AG04449 (cell line): ENCODE measurements at places on chromosomes 1 and 21.

DNA sequence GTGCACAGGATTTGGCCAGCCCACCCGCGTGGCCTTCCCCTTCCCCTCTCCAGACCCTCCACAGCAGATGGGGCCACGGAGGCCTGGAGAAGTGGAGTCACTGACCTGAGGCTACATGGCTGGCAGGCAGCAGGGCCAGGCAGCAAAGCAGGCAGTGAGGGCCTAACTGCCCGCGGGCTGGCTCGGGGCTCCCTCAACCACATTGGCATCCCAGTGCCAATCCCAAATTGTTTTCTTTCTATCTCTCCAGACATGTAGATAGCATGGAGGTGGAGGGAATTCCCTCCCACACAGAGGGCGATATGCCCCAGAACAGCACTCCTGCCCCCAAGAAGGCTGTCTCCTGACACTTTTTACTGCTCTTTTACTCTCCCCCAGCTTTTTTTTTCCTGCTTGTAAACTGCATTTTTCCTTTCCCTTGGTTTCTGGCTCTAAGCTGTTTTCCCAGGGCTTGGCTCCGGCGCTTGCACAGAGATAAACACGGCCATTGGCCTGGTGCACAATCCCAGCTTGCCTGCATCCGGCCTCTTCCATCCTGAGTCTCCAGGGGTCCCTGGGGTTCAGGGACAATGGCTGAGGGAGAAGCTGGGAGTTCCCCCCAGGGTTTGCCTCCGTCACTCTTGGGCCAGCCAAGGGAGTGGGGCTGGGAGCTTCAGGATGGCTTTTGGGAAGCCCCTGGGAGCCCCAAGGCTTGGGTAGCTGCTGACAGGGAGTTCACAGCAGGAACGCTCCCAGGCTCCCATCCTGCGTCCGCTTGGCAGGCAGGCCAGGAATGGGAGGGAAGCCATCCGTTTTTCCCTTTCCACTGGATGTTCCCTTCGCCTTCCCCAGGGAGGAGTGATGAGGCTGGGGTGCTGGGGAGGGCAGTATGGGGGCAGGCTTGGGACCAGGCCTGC is 7.0 kb downstream of the EPHX1 start:
- DNase-seq: no peak

- DNase-seq: no peak
Measured at GRCh38 chr1:94753171-94753972, 66.8 kb upstream of the SLC44A3 start.

DNA sequence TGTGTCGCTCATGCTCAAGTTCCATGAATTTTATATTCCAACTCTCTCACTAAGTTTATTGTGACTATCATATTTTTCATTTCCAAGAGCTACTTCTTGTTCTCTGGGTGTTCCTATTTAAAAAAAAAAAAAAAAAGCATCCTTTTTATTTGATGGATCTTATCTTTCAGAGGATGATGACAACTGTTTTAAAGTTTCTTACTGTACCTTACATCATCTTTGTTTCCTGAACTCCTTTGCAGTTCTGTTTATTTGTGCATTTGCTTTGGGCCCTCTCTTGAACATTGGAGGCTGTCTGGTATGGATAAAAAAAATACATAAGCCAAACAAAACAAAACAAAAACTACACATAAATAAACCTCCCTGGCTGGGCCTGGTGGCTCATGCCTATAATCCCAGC is 32.1 kb upstream of the FAM20B start:
- DNase-seq: no peak

DNA sequence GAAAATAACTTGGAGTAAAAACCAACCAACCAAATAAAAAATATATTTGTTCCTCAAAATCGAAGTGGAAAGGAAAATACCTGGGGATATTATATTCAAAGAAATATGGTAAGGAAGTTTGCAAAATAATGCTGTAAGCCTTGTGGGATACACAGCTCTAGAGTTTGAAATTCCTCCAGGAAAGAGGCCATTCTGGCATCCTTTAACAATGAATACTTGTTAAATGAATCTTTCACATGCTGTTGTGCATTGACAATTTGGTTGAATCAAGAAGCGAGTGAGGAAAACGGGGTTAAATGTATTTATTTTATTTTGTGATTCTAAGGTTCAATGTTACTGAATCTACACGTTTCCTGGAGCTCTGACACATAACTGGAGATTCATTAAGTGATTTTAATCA is 30.5 kb upstream of the NTNG1 start:
- no peak for DNase-seq
